Retina (tissue), 1 donor: ENCODE measurements at places on chromosomes 2 and 18.

DNA sequence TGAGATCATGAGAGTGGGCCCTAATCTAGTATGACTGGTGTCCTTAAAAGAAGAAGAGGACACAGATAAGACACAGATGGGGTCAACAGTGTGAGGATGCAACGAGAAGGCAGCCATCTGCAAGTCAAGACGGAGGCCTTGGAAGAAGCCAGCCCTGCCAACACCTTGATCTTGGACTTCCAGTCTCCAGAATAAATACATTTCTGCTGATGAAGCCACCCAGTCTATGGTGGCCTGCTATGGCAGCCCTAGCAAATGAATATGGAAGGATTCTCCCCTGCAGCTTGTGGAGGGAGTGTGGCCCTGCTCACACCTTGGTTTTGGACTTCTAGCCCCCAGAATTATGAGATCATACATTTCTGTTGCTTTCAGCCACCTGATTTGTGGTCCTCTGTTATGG, 12.3 kb downstream of the CTIF start:
- no peak for DNase-seq

DNA sequence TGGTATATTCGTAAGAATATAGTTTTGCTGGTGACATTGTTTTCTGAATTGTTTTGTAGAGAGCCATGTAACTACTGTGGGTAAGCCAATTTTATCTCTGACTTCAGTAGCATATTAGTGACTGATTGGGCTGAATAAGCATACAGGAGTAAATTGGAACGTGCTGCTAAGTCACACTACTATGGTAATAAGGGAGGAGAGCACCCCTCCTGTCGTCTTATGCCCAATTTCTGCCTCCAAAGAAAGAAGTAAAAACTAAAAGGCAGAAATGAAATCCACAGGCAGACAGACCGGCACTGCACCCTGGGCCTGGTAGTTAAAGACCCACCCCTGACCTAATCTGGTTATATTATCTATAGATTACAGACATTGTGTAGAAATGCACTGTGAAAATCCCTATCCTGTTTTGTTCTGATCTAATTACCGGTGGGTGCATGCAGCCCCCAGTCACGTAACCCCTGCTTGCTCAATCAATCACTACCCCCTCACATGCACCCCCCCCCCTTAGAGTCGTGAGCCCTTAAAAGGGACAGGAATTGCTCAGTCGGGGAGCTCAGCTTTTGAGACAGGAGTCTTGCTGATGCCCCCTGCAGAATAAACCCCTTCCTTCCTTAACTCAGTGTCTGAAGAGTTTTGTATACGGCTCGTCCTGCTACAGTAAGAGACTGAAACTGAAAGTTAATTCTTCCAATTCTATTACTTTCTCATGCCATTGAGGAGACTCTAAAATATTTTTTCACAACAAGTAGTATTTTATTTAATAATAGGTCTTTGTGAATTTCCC, 167.0 kb downstream of the ZNF804A start:
- DNase-seq = no peak

DNA sequence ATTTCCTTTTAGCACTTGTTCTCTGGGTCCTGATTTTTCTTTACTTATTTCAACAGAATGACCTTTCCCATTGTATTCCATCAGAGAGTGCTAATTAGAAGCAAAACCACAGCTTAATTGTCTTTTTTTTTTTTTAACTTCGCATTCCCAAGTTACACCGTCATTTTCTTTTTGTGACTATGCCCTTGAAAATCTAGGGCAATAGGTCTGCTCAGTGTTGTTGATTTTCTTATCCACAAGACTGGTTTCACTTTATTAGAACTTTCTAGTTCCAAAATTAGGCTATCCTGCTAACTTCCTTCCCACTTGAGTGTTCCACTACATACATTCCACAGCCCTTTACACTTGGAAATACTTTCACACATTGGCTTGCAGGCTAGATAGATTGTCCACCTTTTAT, 18.7 kb upstream of the ADAM17 start:
- no peak for DNase-seq

DNA sequence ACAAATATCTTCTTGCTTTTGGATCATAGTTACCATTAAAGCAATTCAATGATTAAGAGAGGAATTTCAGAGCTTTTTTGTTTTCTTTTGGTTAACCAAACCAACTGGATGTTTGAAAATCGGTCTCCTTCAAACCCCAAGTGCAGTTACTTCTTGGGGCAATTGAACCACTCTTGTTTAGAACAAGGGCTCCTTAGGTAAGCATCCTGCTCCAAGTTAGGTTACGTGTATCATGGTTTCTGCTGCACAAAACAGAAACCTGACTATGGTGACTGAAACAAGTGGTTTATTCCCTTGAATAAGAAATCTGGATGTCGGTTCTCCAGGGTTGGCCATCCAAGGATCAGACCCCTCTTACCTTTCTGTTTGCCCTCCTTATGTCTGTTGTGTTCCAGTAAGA, 16.1 kb upstream of the LGALSL start:
- no peak for DNase-seq

GRCh38 chr2:46315103-46315890, 18.1 kb downstream of the EPAS1 start:
- no peak for DNase-seq

DNA sequence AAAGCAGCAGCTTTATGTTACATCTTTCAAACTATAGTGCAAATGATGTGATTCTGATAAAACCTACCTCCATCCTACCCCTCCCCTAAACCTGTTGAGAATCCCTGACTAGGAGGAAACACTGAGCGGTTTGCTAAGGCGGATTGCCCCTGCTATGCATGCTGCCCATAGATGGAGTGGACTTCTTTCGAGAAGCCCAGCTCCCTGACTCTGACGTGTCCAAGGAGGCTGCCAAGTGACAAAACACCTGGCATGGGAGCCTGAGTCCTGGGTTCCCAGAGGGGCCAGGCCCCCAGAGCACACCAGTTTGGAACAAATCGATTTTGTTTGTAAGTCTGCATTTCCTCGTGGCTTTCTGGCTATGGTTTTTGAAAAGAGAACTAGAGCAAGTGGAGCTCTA, 1.4 kb upstream of the UXS1 start:
- no peak for DNase-seq

GRCh38 chr18:36303211-36303844, 5.8 kb downstream of the FHOD3 start:
- DNase-seq = no peak

- no peak for DNase-seq
Measured at GRCh38 chr2:160269365-160269764, 69.3 kb upstream of the ITGB6 start.

- DNase-seq = no peak
Measured at GRCh38 chr2:20618886-20619521, 31.9 kb downstream of the HS1BP3 start.

DNA sequence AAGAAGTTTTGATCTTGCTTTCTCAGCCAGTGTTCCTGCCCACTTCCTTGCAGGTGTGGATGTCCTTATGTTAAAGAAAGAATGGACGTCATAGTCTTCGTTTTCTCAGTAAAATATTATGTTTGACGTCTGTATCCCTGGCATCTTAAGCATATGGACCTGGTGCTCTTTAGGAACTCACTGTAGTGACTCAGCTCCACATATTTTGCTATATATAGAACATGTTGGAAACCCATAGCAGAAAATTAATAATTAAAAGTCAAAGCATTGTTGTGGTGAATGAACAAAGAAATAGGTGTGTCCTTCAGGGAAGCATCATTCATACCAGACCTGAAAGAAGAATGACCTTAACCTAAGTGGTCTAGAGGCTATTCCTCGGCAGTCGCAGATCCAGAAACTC, 196.1 kb downstream of the MCFD2 start:
- DNase-seq = no peak

GRCh38 chr2:57987835-57988573, 58.6 kb upstream of the VRK2 start:
- DNase-seq = no peak

DNA sequence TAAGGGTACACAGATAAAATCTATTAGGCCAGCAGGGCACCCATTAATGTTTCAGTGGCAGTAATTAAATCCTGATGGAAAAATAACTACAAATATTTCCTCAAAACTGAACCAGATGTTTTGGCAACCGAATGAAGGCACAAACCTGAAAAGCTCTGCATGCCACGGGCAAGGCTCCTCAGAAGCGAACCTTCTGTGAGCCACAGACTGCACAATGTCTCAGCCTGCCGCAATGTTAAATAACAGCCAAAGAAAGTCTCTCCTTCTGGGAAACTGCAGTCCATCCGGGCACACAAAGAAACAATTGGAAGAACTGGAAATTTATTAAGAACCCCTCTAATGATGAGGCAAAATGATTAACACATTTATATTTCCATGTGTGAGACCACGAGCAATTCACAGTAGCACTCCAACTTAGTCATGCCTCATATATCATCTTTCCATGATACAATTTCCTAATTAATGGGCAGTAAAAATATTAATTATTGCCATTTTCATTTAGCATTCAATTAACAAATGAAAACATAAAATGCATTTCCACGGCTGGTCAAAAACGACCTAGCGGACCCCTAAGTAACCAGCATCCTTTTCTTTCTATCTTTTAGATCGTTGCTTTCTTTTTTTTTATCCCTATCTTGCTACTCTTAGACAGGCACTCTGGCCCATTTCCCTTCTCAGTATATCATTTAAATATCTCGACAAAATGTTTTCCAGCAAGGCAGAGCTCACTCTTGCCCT, 237.5 kb downstream of the EPHA4 start:
- DNase-seq = peak; percentile 13

- no peak for DNase-seq
Measured at GRCh38 chr2:151325581-151326095, 31.8 kb upstream of the TNFAIP6 start.

- DNase-seq = no peak
Measured at GRCh38 chr18:76538846-76539245, 43.8 kb upstream of the ZNF516 start.

- no peak for DNase-seq
Measured at GRCh38 chr2:101038455-101039255, 36.6 kb downstream of the RPL31 start.
